ENCODE measurements at places on chromosomes 12 and 14. TPM values are rescaled to one million over a fixed set of nuclear protein-coding genes. Genes with fewer than 3 reads are reported as not detected.

Gene SLC6A12
- total RNA-seq, result not detected

Gene TAS2R14
- 1.2 TPM for total RNA-seq

Gene PLCZ1
- total RNA-seq, result not detected

Gene TGM1
- 1,304 TPM for total RNA-seq

Gene BATF
- total RNA-seq, result 6.0 TPM

GRCh38 chr14:67514650-67515385 is 18.3 kb upstream of the PLEKHH1 start:
- H3K4me3 ChIP-seq, result peak overlapping the region; percentile 59
- H3K36me3 ChIP-seq, result no peaks in the 10 kb centered on the region
- peaks cover 41% of the 10 kb centered on the region for H3K27me3 ChIP-seq
- peaks cover 10% of the 10 kb centered on the region for H3K4me1 ChIP-seq
- no peak for DNase-seq

DNA sequence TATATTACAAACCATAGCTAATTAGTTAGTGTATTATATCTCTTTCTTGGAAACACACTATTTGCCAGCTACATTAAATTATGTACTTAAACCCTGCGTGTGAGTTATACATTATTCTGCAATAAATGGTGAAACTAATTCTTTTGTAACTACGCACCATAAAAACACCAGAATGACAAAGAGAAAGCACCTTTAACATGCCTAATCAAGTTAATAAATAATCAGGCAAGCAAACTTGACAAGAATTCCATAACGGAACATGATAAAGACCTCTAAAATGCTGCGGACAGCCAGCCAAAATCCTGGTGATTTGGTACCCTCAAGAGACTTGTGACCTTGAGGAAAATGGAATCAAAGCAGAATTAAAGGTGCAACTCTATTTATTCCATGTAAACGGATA is 375.3 kb upstream of the KITLG start:
- DNase-seq, result no peak
- H3K4me1 ChIP-seq, result no peaks in the 10 kb centered on the region
- H3K27me3 ChIP-seq, result no peaks in the 10 kb centered on the region
- no peak overlapping the region for H3K27ac ChIP-seq
- H3K36me3 ChIP-seq, result no peaks in the 10 kb centered on the region

- no peak overlapping the region for H3K27ac ChIP-seq
- H3K4me3 ChIP-seq, result no peak overlapping the region
- no peaks in the 10 kb centered on the region for H3K36me3 ChIP-seq
Measured at GRCh38 chr14:55951341-55952206, 166.6 kb upstream of the PELI2 start.

- H3K27me3 ChIP-seq, result no peaks in the 10 kb centered on the region
- H3K36me3 ChIP-seq, result no peaks in the 10 kb centered on the region
- H3K27ac ChIP-seq, result no peak overlapping the region
- H3K4me1 ChIP-seq, result no peaks in the 10 kb centered on the region
Measured at GRCh38 chr14:91523972-91524371, 13.9 kb upstream of the PPP4R3A start.

- no peaks in the 10 kb centered on the region for H3K36me3 ChIP-seq
- DNase-seq, result no peak
- no peak overlapping the region for H3K4me3 ChIP-seq
Measured at GRCh38 chr12:75766263-75767160, 255.1 kb upstream of the KRR1 start.

DNA sequence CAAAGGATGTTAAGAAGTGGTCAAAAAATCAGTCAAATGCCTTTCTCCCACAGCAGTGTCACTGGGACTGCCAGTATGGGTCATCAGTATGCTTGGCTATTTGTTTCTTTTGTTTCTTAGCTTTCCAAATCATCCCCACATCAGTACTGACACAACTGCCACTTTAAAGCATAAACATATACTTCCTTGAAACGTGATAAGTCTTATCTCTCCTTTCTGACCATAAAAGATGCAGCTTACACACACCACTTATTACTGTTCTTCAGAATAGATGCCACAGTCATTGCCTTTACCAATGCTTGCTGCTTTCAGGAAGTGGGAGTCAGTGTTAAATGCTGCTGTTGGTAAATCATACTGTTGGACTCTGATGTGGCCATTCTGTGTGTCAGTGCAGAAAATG is 18.6 kb upstream of the GARIN2 start:
- H3K36me3 ChIP-seq, result no peaks in the 10 kb centered on the region
- no peaks in the 10 kb centered on the region for H3K4me1 ChIP-seq
- H3K27me3 ChIP-seq, result no peaks in the 10 kb centered on the region
- no peak overlapping the region for H3K27ac ChIP-seq

DNA sequence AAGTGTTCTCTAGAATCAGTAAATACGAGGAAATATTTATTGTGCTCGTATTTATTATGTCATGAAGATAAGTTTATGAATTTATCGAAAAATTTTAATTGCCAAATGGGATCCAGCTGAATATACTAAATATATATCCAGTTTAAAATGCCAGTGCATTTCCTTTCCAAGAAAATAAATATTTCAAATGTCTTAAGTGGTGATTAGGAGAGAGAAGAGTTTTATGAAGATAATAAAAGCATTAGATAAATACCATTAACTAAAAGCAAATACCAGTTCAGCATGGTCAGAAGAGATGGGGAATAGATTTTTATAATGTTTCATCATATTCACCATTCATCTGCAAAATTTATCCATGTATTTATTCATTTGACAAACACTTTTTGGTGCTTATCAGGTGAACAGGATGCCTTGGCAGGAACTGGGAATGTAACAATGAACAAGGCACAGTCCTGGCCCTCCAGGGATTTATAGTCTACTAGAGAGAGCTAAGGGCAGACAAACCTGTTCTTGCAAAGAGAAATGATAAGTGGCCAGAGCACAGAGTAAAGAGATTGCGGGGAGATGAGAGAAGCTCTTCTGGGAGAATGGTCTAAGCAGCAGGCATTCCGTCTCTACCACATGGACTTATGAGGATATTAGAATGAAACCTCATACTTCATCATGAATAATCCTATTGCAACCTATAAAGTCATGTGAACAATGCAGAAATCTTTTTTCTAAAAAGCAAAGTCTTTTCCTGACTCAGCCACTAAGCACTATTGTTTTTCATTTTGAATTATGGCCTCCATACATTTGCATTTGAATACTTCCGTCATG is 143.7 kb upstream of the ABCD2 start:
- H3K36me3 ChIP-seq, result no peaks in the 10 kb centered on the region
- H3K4me1 ChIP-seq, result no peaks in the 10 kb centered on the region
- DNase-seq, result no peak

DNA sequence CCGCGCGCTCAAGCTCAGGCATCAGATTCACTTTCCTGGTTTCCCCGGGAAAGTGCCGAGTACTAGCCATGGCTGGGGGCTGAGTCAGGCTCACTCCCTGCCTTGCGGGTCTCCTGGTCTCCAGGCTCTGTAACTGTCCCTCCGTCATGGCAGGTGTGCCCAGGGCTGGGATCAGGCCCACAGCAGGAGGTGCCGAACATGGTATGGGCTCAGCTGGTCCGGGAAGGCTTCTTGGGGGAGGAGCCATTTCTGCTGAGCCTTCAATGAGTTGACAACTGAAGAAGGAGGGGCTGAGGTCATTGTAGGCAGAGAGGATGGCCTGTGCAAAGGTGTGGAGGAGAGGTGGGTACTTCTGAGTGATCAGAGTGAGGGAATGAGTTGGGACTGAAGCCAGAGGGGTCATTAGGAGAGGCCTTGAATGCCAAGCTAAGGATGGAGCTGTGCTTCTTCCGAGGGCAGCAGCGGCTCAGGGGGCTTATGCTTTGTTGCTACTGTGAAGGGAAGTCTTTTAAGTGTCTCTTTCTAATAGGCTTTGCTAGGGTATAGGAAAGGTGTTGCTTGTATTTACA is 769 bp downstream of the EXOC3L4 start:
- no peaks in the 10 kb centered on the region for H3K36me3 ChIP-seq
- H3K4me1 ChIP-seq, result peaks cover 40% of the 10 kb centered on the region
- H3K27me3 ChIP-seq, result no peaks in the 10 kb centered on the region
- peak overlapping the region; percentile 77 for H3K27ac ChIP-seq

DNA sequence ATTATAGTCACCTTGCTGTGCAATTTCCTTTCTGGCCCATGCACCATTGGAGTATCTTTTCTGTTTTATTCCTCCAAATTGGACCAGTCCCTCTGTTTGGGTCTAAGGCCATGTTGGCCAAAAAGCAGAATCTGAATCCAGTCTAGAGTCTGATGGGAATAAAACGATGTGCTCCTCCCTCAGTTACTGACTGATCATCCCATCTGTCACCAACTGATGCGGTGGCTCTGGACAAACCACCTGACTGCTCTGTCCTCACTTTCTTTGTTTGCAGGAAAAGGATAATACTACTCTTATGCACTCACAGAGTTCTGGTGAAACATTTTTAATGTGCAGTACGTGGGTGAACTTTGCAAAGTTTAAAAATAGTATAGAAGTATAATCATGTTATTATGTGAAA is 120.2 kb upstream of the HIF1A start:
- H3K36me3 ChIP-seq, result no peaks in the 10 kb centered on the region
- no peak for DNase-seq
- H3K4me1 ChIP-seq, result peaks cover 54% of the 10 kb centered on the region

GRCh38 chr14:56280843-56281242 is 162.6 kb downstream of the PELI2 start:
- no peaks in the 10 kb centered on the region for H3K4me1 ChIP-seq
- H3K4me3 ChIP-seq, result no peak overlapping the region
- no peak for DNase-seq
- H3K36me3 ChIP-seq, result no peaks in the 10 kb centered on the region
- no peaks in the 10 kb centered on the region for H3K27me3 ChIP-seq
- no peak overlapping the region for H3K27ac ChIP-seq

- DNase-seq, result no peak
- H3K36me3 ChIP-seq, result peaks cover 4% of the 10 kb centered on the region
- no peaks in the 10 kb centered on the region for H3K4me1 ChIP-seq
- H3K27me3 ChIP-seq, result no peaks in the 10 kb centered on the region
- H3K27ac ChIP-seq, result peak overlapping the region; percentile 78
Measured at GRCh38 chr12:102107970-102108369, 11.9 kb downstream of the NUP37 start.
